HepG2 (cell line): ENCODE measurements at places on chromosomes 2 and 18.
A peak's percentile ranks its signal among the peaks of the same experiment; 100 is the strongest.

- no peak for DNase-seq
These were observed 197.2 kb downstream of the LDLRAD4 start for GRCh38 chr18:13415736-13416135.

GRCh38 chr18:32362484-32362883 lies 108.2 kb downstream of the GAREM1 start:
- DNase-seq: no peak

- DNase-seq: no peak
These were observed 124.7 kb upstream of the SPATS2L start for GRCh38 chr2:200181755-200182154.

DNA sequence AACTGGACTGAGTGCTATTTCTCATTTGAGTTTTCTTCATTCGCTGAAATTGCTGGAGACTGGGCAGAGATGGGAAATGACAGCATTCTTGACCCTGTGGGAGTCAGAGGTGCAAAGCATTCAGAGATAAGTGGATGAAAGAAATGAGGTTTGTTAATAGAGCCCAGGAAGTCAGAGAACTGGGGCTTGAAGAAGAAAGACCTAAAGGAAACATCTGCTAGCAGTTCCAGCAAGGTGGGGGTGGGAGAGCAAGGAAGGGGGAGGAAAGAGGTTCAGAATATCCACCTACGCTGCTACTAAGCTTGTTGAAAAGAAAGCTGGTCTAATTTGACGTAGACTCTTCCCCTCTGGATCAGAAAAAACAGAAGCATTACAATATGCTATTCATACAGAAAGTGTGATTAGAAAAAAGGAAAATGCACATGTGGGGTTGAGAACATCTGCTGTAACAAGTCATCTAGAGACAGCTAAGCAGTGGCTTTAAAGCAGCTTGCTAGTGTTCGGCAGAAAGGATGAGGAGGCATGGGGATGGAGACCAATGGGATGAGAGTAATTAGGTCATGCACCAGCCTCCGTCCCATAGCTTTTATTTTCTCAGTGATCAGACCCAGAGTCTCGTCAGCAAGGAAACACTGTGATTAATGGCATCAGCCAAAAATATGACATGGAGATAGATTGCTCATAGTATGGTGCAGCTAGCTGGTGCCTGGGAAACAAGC lies 29.7 kb downstream of the NAB1 start:
- DNase-seq: no peak

DNA sequence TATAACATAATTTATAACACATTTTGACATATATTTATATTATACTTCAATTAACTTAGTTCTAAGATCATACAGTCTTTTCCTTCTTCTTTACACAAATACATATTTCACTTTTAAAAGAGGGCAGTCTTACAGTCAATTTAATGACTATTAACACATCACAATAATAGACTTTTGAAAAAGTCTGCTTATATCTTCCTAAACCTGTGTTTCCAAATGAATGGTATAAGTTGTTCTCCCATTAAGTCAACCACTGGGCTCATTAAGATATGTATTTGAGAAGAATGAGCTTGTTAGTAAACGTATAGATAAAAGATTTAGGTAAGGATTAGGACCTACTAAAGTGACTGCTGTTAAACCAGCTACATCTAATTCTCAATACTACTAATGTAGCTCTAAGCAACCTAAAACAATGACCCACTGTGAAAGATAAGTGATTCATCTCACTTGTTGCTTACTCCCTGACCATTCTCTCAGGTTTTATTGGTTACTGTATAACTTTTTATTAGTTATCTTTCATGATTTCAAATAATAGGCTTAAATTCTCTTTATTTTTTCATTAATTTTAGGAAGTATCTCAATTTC lies 27.0 kb downstream of the SLC40A1 start:
- DNase-seq: peak; percentile 72
